ENCODE measurements at places on chromosomes 11 and 22.
A peak's percentile ranks its signal among the peaks of the same experiment; 100 is the strongest.

- DNase-seq: no peak
Measured at GRCh38 chr22:49657974-49658590, 169.6 kb downstream of the BRD1 start.

GRCh38 chr11:11426226-11426952, 73.3 kb upstream of the CSNK2A3 start:
- DNase-seq: no peak

GRCh38 chr11:34219941-34220370, 114.5 kb downstream of the NAT10 start:
- no peak for DNase-seq

DNA sequence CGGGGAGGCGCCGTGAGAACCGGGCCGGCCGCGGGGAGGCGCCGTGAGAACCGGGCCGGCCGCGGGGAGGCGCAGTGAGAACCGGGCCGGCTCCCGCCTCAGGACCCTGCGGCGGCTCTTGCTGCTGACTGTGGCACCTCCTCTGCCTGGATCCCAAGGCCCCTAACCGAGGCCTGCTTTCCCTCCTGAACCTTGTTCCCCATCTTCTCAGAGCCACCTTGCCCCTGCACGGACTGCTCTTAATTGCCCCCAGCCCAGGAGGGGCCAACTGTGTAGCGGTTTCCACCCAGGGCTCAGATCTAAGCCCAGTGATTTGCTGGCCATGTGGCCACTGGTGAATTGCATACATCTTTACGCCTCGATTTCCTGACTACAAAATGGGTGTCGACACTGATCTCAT, 112.2 kb upstream of the B3GAT1 start:
- DNase-seq: no peak

GRCh38 chr11:117827521-117828511, 3.3 kb upstream of the FXYD2 start:
- DNase-seq: no peak

DNA sequence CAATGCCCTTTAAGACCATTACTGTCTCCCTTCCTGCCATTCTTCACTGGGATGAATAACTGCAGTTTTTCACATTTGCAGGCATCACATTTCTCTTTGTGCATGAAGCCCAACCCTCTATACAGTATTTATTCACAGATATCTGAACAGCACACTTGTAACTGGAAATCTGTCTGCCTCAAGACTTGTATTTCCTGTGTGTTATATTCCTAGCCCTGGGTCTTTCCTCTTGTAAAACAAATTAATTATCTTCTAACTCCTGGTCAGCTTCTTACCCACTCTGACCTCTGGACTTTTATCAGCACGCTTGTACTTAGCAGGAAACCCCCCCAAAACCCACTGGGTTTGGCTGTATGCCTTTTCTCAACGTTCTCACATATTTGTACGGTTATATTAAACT, 2.0 kb downstream of the CSRP3 start:
- no peak for DNase-seq

DNA sequence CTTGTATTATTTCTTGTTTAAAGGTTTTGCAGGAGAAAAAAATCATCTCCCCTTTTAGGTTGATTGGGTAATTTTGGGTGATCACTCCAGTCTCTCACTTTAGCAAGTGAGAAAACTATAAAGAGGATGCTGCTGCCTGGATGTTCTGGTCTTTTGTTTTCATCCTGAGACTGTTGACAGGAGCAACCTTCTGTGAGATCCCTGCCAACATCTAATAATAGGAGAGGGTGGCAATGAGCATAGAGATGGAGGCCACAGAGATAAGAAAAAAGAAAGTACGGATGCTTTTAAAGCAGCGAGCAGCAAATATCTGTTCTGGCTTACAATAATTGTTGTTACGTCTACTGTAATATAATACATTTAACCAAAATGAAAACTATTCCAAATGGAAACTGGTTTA, 293.6 kb upstream of the MTNR1B start:
- no peak for DNase-seq

DNA sequence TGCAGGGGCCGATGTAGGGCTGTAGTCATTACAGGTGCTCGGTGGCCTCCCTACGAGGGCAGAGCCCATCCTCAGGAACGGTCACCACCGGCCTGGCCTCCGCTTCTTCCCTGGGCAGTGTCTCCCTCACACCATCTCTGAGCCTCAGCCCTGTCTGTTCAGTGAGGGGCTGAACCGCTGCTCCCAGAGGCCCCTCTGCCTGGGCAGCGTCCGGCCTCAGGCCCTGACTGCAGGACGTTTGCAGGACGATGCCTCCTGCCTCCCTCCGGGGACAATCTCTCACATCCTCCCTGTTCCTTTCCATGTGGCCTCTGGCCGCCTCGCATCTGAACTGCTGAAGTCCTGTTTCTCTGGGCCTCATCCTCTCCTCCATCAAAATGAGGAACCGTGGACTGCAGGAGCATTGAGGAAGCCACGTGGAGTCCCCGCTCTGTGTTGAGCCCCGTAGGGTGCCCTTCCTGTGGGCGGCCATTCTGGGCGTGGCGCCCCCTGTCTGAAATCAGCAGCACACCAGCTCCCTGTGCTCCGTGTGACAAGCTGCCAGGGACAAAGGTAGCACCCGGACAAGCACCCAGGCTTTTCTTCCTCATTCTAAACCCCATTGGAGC, 933.5 kb downstream of the BRD1 start:
- no peak for DNase-seq

DNA sequence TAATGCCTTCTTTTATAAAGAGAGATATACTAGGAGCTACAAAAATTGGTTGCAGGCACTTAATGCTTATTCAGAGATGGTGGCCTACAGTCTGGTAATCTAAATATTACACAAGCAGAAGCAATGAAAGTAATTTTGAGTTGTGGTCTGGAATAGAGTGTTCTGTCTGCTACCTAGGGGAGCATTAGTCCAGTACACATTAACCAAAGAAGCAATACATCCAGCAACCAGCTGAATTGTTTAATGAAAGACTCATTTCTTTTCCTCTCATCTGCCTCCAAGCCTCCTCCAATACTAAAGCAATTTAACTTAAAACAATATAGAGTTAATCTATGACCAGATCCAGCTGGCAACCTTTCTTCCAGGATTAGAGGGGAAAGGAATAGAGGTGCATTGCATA, 877.1 kb upstream of the CNTN5 start:
- DNase-seq: no peak

DNA sequence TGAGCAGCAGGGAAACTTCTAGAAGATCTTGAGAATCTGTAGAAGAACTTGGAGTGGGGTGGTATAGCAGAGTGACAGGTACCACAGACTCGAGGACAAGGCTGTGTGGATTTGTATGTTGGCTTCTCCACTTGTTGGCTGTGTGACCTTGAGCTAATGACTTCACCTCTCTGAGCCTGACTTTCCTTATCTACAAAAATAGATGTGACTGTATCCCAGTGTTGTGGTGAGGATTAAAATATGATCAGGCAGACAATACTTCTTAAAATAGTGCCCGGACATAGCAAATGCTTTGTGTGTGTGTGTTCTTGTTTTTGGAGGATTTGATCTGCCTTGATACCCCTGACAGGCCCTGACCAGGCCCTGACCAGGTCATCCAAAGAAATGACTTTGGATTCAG, 40.8 kb downstream of the MYO18B start:
- DNase-seq: no peak

DNA sequence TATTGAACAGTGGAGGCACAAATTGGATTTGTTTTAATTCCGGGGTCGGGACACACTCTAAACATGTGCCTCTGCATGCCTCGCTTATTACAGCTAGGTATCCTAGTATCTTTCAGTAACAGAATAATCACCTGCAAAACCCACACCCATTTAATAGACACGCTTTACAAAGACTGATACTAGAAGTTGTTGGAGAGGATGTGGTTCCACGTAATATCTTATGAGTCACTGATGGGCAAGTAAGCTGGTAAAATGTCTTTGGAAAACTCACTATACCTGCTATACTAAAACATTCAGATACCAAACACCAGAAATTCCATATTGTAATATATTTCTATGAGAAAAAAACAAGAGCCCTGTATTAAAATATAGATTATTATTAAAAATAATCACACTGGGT, 84.0 kb downstream of the GGTLC2 start:
- DNase-seq: no peak

DNA sequence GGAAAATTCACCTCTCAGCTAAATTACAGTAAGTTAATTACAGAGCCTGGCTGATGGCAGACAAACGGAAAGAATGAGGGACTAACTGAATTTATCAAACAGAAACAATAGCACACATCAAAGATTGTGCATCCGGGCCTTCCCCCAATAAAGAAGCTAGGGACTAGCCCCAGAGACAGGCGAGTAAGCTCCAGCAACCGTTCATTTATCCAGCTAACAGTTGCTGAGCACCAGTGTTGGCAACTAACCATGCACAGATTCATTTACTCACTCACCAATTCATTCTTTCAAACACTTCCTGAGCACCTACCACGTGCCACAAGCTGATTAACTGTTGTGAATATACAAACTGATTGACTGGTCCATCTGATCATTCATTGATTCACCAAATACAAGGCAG, 51.2 kb downstream of the SMCO4 start:
- no peak for DNase-seq

DNA sequence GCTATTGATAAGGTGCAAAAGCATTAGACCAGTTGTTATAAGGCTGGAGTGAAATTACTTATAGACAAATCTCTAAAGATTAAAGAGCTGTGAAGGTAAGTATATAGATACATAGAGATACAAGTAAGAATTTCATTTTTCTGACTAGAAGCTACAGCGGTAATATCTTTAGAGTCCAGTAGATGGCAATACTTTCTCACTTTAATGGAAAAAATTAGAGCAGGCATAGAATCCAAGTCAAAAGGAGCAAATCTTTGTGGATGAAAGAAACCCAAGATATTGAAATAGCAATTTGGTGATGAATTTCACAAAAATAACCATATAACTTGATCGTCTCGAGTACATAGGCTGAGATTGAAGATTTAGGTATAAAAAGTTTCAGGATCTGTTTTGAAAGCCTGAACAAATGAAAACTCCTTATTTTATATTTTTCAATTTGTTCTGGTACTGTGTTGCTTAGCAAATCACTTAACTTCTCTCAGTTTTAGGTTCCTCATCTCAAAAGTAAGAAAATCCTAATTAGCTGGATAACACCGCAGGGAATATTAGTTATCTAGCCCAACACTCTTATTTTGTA, 81.9 kb downstream of the UVRAG start:
- DNase-seq: no peak

DNA sequence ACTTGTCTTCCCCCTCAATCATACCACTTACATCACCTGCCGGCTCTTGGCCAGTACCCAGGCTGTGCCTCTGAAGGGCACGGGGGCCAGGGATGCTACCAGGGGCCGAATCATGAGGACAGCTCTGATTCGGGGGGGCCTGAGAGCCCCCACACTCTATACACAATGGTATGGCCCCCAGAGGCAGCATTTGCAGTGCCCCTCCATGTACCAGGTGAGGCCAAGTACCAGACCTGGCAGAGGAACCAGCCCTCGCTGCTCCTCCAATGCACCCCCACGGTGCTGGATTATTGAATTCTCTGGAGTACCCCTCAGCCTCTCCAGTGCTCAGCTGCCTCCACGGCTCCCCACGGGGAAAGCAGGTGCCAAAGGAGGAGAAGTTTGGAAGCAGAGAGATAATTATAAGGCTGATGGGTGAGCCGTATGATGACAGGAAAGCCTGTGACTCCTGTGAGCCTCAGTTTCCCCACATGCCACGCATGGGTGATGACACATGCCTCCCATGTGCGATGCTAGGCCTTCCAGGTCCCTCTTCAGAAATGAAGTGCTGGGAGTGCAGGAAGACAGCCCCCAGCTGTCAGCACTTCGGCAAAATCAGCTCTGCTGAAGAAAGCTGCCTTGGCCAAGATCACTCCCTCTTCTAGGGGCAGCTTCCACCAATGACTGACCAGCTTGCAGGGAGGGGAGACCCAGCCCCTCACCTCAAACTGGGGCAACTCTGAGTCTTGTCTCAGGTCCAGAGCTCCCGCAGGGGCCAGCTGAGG, 69.9 kb downstream of the THAP12 start:
- DNase-seq: no peak

- peak; percentile 47 for DNase-seq
Measured at GRCh38 chr22:22877523-22878210, 9.9 kb upstream of the IGLL5 start.
